ENCODE measurements at places on chromosomes 11 and 22. TPM values are rescaled to one million over a fixed set of nuclear protein-coding genes. Genes with fewer than 3 reads are reported as not detected.

Gene FIBIN
- total RNA-seq: not detected

Gene HYLS1
- total RNA-seq: 14.3 TPM

Gene MRGPRE
- total RNA-seq: not detected

Gene MS4A12
- not detected for total RNA-seq

Gene DDIAS
- total RNA-seq: 18.5 TPM

Gene KCNQ1
- 0.32 TPM for total RNA-seq

Gene SMC1B
- total RNA-seq: 0.03 TPM

Gene CDON
- total RNA-seq: 3.2 TPM

Gene OR2AT4
- not detected for total RNA-seq

Gene UPK3A
- not detected for total RNA-seq

Gene SLC22A9
- total RNA-seq: not detected

Gene OSM
- not detected for total RNA-seq

Gene TEX12
- total RNA-seq: not detected

Gene ENTHD1
- total RNA-seq: not detected

Gene PPP6R2
- 10.0 TPM for total RNA-seq

Gene OR51E2
- total RNA-seq: not detected

Gene HOATZ
- total RNA-seq: not detected

Gene CYB561A3
- 46.9 TPM for total RNA-seq

Gene MED17
- 22.5 TPM for total RNA-seq

Measured in A549 treated with CORT108297 at 1 μM for 4 hours (cell line).